Activated CD4-positive, alpha-beta T cell treated with anti-CD3 and anti-CD28 coated beads, Interleukin-2, amount 10 ng/mL, durations not matched to agents 7 days and 5 days (primary cell): ENCODE measurements at places on chromosomes 12 and 14. TPM values are rescaled to one million over a fixed set of nuclear protein-coding genes. Genes with fewer than 3 reads are reported as not detected.

Gene CAPRIN2
- total RNA-seq: 12.6 TPM

Gene IL26
- total RNA-seq: 0.50 TPM

Gene PPFIA2
- total RNA-seq: not detected

DNA sequence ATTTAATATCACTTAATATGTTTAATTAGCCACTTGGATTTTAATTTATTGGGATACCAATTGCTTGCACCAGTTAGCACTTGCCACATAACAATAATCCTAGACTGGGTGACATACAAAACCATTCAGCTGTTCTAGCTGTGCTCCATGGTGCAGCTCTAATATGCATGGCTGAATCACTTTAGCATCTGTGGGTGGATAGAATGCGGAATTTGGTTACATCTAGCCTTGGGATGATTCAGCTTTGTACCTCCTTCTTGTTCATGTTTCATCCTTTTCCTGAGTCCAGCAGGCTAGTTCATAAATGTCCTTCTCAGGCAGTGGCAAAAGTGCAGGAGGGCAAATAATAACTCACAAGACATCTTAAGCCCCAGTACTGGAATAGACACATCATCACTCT, 1263.0 kb downstream of the LRFN5 start:
- no peaks in the 10 kb centered on the region for H3K4me1 ChIP-seq
- H3K27me3 ChIP-seq: no peaks in the 10 kb centered on the region
- H3K36me3 ChIP-seq: no peaks in the 10 kb centered on the region
- DNase-seq: no peak
- H3K27ac ChIP-seq: no peak overlapping the region

Gene POU6F1
- total RNA-seq: 4.7 TPM

Gene SPX
- 0.12 TPM for total RNA-seq

- no peak overlapping the region for H3K4me3 ChIP-seq
- no peak overlapping the region for H3K27ac ChIP-seq
- DNase-seq: no peak
- peaks cover 4% of the 10 kb centered on the region for H3K27me3 ChIP-seq
Measured at GRCh38 chr14:97250931-97251330, 453.7 kb downstream of the VRK1 start.

- H3K4me1 ChIP-seq: no peaks in the 10 kb centered on the region
- H3K27ac ChIP-seq: no peak overlapping the region
- peaks cover 8% of the 10 kb centered on the region for H3K27me3 ChIP-seq
- no peaks in the 10 kb centered on the region for H3K36me3 ChIP-seq
- no peak for DNase-seq
Measured at GRCh38 chr12:80702889-80703805, 4.3 kb upstream of the MYF6 start.

DNA sequence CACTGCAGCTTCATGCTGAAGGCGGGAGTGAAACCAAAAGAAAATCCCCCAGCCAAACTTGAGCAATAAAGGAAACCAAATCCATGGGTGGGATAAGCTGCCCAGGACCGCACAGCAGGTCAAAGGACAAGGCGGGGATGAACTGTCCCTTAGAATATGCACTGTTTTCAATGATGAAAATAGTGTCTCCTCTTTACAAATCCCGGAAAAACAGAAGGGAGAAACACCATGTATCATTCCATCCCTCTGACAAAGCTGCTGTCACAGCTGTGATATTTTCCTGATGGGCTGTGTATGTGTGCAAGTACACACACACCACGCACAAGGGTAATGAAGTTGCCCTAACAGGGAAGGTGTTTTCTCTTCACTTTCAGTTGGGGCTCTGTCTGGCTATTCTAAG, 70.3 kb downstream of the ACTN1 start:
- no peak for DNase-seq
- no peak overlapping the region for H3K4me3 ChIP-seq
- no peaks in the 10 kb centered on the region for H3K36me3 ChIP-seq
- peaks cover 19% of the 10 kb centered on the region for H3K4me1 ChIP-seq

GRCh38 chr14:81416981-81417380, 16.9 kb upstream of the STON2 start:
- peaks cover 1% of the 10 kb centered on the region for H3K27me3 ChIP-seq
- no peak for DNase-seq
- peaks cover 4% of the 10 kb centered on the region for H3K4me1 ChIP-seq

DNA sequence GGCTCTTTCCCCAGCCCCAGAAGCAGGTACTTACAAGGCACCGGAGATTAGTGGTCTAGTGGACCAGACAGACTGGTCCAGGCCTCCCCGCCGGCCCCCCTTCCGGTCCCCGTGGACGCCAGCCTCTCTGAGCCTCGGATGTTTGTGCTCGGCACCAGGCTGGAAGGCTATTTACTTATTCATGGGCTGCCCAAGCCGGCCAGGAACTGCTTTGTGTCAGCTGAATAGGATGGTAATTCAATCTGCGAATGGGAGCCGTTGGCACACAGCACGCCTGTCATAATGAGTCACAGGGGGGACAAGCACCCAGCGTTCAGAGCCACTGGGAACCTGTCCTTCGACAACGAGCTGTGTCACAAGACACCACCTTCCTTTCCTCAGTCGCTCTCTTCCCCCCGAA, 82.3 kb downstream of the RIMBP2 start:
- H3K4me3 ChIP-seq: no peak overlapping the region
- H3K27ac ChIP-seq: no peak overlapping the region
- no peaks in the 10 kb centered on the region for H3K36me3 ChIP-seq
- DNase-seq: no peak

DNA sequence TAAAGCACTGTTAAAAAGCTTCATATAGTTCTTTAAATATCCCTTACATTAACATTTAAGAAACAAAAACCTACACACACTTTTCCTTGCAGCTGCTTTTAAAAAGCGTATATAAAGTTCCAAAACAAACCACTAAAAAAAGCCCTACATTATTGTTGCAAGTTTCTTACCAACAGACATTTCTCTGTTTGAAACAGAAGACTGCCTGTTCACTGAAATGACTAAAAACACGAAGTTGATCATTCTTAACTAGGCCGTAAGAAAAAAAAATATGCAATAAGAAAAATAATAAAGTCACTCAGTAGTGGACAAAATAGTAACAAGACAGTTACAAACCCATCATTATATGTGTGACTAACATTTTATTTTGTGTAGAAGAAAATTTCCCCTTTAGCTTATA, 37.3 kb downstream of the KIF21A start:
- H3K27me3 ChIP-seq: peaks cover 2% of the 10 kb centered on the region
- no peak overlapping the region for H3K27ac ChIP-seq
- no peaks in the 10 kb centered on the region for H3K36me3 ChIP-seq

- H3K27me3 ChIP-seq: no peaks in the 10 kb centered on the region
- DNase-seq: no peak
- H3K27ac ChIP-seq: no peak overlapping the region
Measured at GRCh38 chr14:32761381-32761968, 177.2 kb upstream of the NPAS3 start.

DNA sequence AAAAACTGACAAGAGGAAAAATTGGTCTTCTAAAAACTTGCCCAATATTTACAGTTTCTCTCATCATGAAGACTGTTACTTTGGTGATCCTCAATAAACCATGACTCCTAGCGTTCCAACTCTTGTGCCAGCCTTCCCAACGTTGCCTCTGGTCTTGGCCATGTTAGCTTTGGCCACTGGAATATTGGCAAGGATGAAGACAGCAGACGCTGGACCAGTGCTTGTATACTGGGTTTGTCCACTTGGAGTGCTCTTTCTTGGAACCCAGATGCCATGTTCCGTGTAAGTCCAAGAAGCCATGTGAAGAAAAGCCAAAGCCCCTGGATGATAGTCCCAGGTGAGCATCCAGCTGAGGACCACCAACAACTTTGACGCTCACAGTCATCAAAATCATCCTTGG, 379.6 kb downstream of the NUAK1 start:
- no peak overlapping the region for H3K27ac ChIP-seq
- no peaks in the 10 kb centered on the region for H3K36me3 ChIP-seq
- no peak for DNase-seq
- H3K4me3 ChIP-seq: no peak overlapping the region
- H3K27me3 ChIP-seq: no peaks in the 10 kb centered on the region
- no peaks in the 10 kb centered on the region for H3K4me1 ChIP-seq

Gene SLC6A12
- not detected for total RNA-seq

DNA sequence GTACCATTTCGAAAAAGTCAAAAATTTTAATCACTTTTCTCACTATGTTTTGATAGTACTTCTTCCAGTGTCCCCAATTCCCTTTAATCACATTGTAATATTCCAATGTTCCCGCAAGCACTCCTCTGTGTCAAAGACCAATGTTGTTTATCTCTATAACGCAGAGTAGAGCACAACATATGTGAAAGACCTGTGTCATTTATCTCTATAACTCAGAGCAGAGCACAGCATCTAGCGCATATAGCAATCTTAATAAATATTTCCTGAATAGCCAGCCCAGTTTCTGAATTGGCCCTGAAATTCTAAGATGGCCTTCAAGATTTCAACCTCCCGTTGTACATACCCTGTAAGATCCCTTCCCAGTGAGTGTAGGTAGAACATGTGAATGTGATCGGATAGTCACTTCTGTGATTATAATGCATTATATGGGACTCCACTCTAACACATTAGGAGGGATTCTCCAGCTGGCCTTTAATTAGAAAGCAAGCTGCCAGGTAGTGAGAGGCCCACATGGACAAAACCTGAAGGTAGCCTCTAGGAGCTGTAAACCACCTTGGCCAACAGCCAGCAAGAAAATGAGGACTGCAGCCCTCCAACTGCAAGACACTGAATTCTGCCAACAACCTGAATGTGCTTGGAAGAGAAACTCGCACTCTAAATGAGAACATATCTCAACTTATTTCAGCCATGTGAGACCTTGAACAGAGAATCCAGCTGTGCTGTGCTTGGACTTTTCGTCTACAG, 238.8 kb upstream of the SYT10 start:
- H3K4me3 ChIP-seq: no peak overlapping the region
- H3K36me3 ChIP-seq: no peaks in the 10 kb centered on the region
- no peaks in the 10 kb centered on the region for H3K27me3 ChIP-seq
- DNase-seq: no peak
- H3K27ac ChIP-seq: no peak overlapping the region

GRCh38 chr14:91249841-91250616, 5.5 kb upstream of the GPR68 start:
- H3K4me1 ChIP-seq: peaks cover 86% of the 10 kb centered on the region
- H3K36me3 ChIP-seq: peaks cover 59% of the 10 kb centered on the region
- H3K4me3 ChIP-seq: peak overlapping the region; percentile 39
- H3K27ac ChIP-seq: peak overlapping the region; percentile 96

- no peak overlapping the region for H3K4me3 ChIP-seq
- H3K36me3 ChIP-seq: no peaks in the 10 kb centered on the region
- no peak for DNase-seq
- no peaks in the 10 kb centered on the region for H3K4me1 ChIP-seq
- H3K27ac ChIP-seq: no peak overlapping the region
Measured at GRCh38 chr14:53458368-53458814, 305.3 kb upstream of the DDHD1 start.

Gene EML1
- total RNA-seq: not detected

Gene GYS2
- not detected for total RNA-seq

DNA sequence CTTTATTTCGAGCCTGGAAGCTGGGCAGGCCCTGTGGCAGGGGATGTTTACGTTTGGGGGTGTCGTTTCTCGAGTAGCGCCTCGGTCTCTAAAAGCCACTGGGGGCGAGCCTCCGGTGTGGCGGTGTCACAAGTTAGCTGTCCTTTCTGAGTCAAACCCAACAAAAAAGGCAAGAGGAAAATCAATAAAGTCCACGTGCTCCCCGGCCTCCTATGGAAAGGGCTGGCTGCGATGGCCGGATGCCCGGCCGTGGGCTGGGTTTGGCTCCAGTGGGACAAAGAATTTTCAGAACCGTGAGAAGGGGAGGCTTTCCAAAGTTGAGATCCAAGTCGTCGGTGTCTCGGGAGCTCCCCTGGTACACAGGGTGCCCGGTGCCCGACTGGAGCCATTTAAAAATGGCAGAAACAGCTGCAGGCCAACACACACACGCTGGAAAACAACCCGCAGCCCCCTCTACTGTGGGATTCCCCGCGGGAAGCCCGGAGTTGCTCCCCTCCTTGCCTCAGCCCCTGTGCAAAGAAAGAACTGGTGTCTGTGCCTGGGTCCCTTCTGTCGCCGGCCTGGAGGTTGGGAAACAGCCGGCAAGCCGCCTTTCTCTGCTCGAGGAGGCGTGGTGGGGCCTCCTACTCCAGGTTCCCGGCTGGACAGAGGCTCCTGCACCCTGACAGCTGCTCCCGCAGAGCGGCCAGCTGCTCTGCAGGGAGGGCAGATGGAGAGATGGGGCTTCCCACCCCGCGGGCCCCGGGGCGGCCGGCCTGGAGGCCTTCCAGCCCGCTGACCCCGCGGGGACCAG, 1.9 kb downstream of the BCL7A start:
- no peak for DNase-seq
- peak overlapping the region; percentile 74 for H3K27ac ChIP-seq
- peaks cover 19% of the 10 kb centered on the region for H3K27me3 ChIP-seq
- peaks cover 6% of the 10 kb centered on the region for H3K36me3 ChIP-seq
- H3K4me3 ChIP-seq: peak overlapping the region; percentile 78

GRCh38 chr12:109982210-109982609, 14.0 kb downstream of the GIT2 start:
- H3K27ac ChIP-seq: peak overlapping the region; percentile 63
- peaks cover 52% of the 10 kb centered on the region for H3K4me1 ChIP-seq
- peaks cover 71% of the 10 kb centered on the region for H3K36me3 ChIP-seq
- no peak overlapping the region for H3K4me3 ChIP-seq
- DNase-seq: no peak
- H3K27me3 ChIP-seq: no peaks in the 10 kb centered on the region

- H3K27me3 ChIP-seq: peaks cover 16% of the 10 kb centered on the region
- no peak overlapping the region for H3K4me3 ChIP-seq
- H3K36me3 ChIP-seq: no peaks in the 10 kb centered on the region
- no peaks in the 10 kb centered on the region for H3K4me1 ChIP-seq
Measured at GRCh38 chr12:112792301-112792700, 753 bp downstream of the RPH3A start.

GRCh38 chr12:121532503-121533393, 48.1 kb downstream of the KDM2B start:
- no peak for DNase-seq
- no peak overlapping the region for H3K27ac ChIP-seq
- H3K36me3 ChIP-seq: peaks cover 38% of the 10 kb centered on the region
- H3K4me1 ChIP-seq: peaks cover 59% of the 10 kb centered on the region
- no peaks in the 10 kb centered on the region for H3K27me3 ChIP-seq

GRCh38 chr12:132776816-132777568, 15.4 kb upstream of the ANKLE2 start:
- H3K4me3 ChIP-seq: no peak overlapping the region
- no peak for DNase-seq
- H3K27ac ChIP-seq: peak overlapping the region; percentile 74
- H3K27me3 ChIP-seq: no peaks in the 10 kb centered on the region
- peaks cover 20% of the 10 kb centered on the region for H3K4me1 ChIP-seq
